ENCODE measurements at places on chromosomes 2 and 18. TPM values are rescaled to one million over a fixed set of nuclear protein-coding genes. Genes with fewer than 3 reads are reported as not detected.

PLA2R1 gene
- 25.4 TPM for total RNA-seq

GPR55 gene
- total RNA-seq = not detected

CHRNG gene
- not detected for total RNA-seq

GPR35 gene
- not detected for total RNA-seq

DNA sequence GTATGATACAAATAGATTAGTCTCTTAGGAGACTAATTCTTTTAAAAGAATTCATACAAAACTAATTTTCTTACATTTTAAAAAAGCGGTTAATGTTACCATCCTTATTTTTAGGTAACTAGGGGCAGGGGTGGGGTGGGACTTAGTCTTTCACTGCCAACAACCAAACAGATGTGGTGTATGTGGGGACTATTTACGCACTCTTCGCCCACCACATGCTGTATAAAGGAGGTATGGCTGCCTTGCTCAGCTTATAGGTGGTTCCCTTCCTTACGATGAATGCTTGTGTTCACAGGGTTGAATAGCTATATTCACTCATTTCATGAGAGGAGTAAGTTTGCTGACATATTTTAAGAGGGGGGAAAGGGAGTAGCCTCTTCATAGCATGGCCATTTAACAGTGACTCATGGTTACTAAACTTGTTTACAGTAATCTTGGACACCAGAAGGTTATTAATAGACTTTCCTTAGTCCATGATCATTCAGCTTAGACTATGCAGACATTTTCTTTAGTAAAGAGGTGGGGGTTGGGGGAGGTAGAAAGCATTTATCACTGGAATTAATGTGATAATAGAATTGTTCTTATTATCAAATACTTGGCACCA is 61.8 kb downstream of the CAB39 start:
- DNase-seq = no peak

DNA sequence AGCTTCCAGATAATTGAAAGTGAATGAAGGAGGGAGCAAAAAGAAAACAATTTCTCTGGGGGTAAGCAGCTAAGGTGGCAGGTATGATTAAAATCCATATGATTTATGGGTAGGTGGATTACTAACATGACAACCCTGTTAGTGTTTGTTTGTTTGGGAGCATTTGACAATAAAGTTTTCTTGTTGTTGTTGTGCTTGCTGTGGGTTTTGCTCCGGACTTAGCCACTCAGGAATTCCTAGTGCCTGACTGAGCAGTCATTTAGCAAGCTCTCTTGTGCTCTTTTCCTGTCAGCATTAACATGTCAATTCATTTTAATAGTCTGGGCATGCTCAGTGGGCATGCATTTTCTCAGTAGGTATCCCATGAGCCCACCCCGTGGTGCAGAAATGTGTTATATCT is 674.8 kb upstream of the ZEB2 start:
- DNase-seq = no peak

GRCh38 chr2:129742415-129743180 is 236.9 kb upstream of the RAB6C start:
- DNase-seq = no peak

DNA sequence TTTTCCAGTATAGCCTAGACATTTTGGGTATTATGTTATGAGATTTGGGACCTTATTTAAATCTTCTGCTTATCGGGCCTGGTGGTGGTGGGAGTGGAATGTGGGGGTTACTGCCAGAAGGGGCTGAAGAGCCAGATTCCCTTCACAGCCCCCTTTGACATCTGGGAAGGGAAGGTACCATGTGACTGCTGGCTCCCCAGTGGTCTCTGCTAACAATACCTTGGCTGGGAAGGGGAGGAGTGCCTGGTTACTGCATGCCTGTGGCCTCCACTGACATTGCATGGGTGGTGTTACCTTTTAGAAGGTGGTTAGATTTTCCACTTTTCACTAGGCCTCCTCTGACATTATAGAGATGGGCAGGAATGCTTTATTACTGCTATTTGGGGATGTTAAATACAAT is 8.0 kb downstream of the ATP9B start:
- DNase-seq = no peak

All from uterus (tissue), 4 donors.